ENCODE measurements at places on chromosomes 3 and 15. TPM values are rescaled to one million over a fixed set of nuclear protein-coding genes. Genes with fewer than 3 reads are reported as not detected.

BHLHE40 gene
- total RNA-seq: 347 TPM

CD96 gene
- total RNA-seq: 13.5 TPM

LIPH gene
- total RNA-seq: 2.7 TPM

SI gene
- not detected for total RNA-seq

DNA sequence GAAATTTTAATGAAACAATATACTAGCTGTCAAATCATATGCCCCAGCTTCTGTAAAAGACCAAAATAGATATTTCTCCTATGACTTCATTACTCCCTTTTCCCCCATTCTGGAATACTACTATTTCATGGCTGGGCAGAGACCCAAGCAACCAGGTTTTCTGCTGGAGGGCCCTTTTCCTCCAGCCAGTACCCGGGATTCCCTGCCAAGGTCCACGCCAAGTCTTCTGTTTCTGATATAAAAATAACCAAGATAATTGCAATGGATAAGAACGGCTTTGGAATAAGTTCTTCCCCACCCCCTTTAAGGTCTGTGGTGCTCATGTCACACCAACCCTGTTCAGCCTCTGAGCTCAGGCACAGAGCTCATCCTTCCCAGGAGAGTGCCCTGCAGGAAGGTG lies 17.2 kb upstream of the NMNAT3 start:
- DNase-seq: no peak
- H3K27me3 ChIP-seq: no peaks in the 10 kb centered on the region
- no peak overlapping the region for H3K4me3 ChIP-seq
- no peak overlapping the region for H3K27ac ChIP-seq
- H3K4me1 ChIP-seq: no peaks in the 10 kb centered on the region

DNA sequence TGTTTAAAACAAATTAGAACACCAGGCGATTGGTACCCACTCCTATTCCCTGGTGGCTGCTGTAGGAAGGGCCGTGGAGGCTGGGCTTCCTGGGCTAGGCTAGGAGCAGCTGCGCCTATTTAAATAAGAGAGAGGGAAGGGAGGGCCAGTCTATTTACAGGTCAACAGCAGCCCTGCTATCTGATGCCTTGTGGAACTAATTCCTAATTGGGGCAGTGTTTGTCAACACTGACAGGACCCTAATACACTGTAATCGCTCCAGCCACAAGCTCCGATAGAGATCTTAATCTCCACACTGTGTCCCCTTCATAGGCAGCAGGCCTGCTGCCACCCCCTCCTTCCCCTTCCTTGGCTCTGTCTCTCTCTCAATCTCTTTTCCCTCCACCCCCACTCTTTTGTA lies 116.9 kb upstream of the SOX14 start:
- no peaks in the 10 kb centered on the region for H3K4me1 ChIP-seq
- no peaks in the 10 kb centered on the region for H3K27me3 ChIP-seq
- H3K36me3 ChIP-seq: no peaks in the 10 kb centered on the region
- no peak for DNase-seq
- H3K27ac ChIP-seq: no peak overlapping the region

DNA sequence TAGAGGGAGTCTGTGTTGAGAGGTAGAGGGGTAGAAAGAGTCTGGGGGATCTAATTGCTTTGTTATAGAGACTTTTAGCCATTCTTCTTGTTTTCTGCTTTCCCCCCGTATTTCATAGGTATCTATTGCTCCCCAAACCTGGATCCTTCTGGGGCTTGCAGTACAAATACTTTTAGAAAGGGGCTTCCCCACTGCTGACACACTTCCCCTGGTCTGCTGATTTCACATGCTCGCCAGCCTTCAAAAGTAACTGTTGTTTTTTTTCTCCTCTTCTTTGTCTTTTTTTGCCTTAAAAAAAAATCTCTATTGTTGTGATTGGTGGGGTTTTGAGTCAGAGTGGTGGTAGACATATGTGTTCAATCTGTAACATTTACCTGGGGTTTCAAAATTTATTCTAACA lies 300.6 kb upstream of the AZI2 start:
- H3K36me3 ChIP-seq: no peaks in the 10 kb centered on the region
- DNase-seq: no peak
- H3K27me3 ChIP-seq: no peaks in the 10 kb centered on the region
- H3K4me1 ChIP-seq: no peaks in the 10 kb centered on the region

GRCh38 chr15:79896131-79896633 lies 632 bp downstream of the MTHFS start:
- H3K27ac ChIP-seq: peak overlapping the region; percentile 95
- peak overlapping the region; percentile 74 for H3K4me3 ChIP-seq
- no peaks in the 10 kb centered on the region for H3K27me3 ChIP-seq
- DNase-seq: no peak
- H3K4me1 ChIP-seq: no peaks in the 10 kb centered on the region

- no peaks in the 10 kb centered on the region for H3K27me3 ChIP-seq
- H3K4me3 ChIP-seq: no peak overlapping the region
- no peak overlapping the region for H3K27ac ChIP-seq
- no peak for DNase-seq
- H3K4me1 ChIP-seq: no peaks in the 10 kb centered on the region
These were observed 13.0 kb downstream of the DIS3L start for GRCh38 chr15:66306381-66306780.

DNA sequence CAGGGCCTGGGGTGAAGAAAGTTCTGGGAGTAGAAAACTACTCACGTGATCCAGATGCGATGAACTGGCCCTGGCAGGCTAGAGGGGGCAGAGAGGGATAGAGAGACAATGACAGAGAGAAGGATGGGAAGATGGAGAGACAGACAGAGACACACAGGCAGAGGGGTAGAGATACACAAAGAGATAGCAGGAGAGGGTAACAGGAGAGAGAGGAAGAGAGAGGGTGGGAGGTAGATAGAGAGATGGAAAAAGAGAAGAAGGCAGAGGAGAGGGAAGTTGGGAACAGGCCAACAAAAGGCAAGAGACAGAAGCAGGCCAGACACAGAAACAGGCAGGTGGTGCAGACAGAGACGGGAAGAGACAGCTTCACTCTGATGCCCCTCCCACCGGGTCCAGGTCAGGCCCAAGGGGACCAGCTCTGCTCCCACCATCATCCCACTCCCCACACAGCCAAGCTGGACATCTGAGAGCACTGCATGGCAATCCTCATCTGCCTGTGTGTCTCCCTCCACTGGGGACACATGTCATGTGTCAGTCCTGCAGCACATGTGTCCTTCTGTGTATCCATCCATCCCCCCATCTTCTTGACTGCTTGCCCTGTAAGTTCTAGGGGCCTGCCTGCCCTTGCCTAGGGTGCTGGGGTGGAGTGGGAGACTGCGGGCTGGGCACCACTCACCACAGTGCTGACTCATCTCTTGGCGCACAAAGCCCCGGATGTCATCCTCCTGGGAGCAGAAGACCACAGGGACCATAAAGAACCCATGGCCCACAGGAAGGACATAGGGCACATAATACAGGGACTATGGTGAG lies 2.2 kb upstream of the UCN2 start:
- no peaks in the 10 kb centered on the region for H3K36me3 ChIP-seq
- no peak for DNase-seq
- peak overlapping the region; percentile 12 for H3K27ac ChIP-seq
- peaks cover 8% of the 10 kb centered on the region for H3K4me1 ChIP-seq

DNA sequence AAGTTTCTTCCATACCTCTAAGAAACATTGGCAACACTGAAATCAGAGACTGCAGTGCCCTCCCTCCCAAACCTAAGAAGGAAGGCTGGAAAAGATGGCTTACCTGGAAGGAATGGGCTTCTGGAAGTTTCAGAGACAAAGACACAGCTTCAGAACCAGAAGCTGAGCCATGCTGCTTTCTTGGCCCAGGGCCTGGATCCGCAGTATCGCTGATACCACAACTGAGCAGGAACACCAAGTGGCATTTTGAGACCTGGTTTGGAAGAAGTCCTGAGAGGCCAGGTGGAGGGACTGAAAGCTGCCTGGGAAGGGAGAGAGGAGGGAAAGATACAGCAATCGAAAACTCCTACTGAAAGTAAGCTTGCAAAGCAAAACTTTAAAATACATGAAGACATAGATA lies 19.8 kb downstream of the GPR160 start:
- H3K4me1 ChIP-seq: no peaks in the 10 kb centered on the region
- H3K36me3 ChIP-seq: no peaks in the 10 kb centered on the region
- no peak overlapping the region for H3K27ac ChIP-seq

DNA sequence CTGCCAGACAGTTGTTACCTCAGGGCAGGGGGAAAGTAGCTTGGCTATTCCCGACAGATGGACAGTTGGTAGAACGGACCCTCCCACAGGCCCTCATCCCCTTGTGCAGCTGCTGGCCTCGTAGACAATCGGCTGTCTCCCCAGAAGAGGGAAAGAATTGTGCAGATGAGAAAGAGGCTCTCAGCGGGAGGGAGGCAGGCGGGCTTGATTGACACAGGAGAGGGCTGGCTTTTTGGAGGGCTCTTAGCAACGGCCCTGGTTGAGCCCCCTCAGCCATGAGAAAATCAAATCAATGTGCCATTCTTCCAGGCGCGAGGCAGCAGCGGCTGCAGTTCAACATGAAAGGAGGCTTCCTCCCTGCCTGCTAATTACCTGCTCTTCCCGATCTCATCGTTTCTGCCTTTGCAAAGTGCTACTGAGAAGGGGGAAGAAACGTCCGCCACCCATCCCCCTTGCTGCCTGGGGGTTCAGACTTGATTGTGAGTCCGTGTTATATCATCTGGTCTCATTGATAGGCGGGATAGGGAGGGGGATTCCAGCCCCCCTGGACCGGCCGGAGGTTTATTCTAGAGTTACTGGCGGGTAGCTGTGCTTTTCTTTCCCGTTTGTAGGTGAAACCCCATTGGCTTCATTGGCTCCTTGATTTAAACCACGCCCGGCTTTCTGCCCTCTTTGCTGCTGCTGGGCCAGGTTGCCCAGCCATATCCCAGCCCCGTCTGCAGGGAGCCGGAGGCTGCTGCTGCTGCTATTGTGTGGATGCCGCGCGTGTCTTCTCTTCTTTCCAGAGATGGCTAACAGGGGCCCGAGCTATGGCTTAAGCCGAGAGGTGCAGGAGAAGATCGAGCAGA lies at the start of gene TAGLN3:
TSS of gene TAGLN3 (plus strand) at position 287 of the 848 bp plus-strand sequence. CDS start at position 788, 501 bp downstream.
- H3K4me3 ChIP-seq: peak within 1 kb of the TSS; percentile 38
- H3K27ac ChIP-seq: no peak within 1 kb of the TSS
- H3K36me3 ChIP-seq: no peaks in the 10 kb centered on the region
- peaks cover 12% of the 10 kb centered on the region for H3K4me1 ChIP-seq
- no peaks in the 10 kb centered on the region for H3K27me3 ChIP-seq
